ENCODE measurements at places on chromosomes 5 and 9.

GRCh38 chr9:113918697-113919350 lies 42.7 kb downstream of the ZNF618 start:
- DNase-seq = no peak

DNA sequence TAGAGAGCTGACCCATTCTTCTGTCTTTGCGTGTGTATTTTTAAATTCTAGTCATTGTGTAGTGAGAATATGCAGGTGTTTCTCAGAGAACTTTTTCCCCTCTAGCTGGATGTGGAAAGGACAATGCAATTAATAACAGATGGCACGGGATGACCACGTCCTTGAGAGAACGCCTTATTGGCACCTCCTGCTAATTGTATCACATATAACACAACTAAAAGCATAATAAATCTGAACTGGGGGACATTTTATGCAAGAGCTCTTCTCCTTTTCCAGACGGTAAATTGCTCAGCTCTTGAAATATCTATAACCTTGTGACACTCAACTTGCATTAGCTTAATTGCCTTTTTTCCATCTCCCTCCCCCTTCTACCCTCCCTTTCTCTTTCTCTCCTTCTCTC lies 62.9 kb upstream of the IZUMO3 start:
- peak; percentile 65 for DNase-seq

- no peak for DNase-seq
Observed at GRCh38 chr5:138600446-138600845, 25.2 kb upstream of the HSPA9 start.

DNA sequence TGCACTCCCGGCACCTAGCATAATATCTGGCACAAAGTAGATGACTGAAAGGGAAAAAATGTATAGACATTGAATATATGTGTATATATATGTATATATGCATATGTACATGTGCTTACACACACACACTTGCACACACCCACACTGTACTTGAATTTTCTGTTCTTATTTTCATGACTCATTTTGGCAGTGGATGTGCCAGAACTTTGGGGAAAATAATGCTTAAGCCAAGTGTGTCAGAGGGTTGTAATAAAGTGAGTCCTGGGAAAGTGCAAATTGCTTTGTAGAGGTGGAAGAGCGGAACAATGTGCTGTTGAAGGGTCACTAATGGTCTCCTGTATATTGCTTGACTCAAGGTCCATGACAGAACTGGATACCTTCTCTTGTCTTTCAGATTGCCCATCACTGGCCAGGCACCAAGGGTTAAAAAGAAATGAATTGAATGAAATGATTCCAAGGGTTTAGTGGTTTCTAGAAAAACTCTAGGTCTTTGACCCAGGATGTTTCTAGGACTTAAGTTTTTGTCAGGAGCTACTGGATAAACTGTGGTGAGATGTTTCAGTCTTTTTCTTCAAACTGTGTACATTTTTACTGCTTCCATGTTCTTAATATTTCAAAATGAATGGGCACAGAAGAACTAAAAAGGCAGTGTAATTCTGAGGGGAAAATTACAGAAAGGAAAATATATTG lies 129.9 kb upstream of the MOCS2 start:
- DNase-seq = no peak

GRCh38 chr9:132381966-132382541 lies 24.6 kb downstream of the TTF1 start:
- DNase-seq = no peak

- no peak for DNase-seq
Observed at GRCh38 chr9:72037571-72037970, 22.8 kb downstream of the C9orf57 start.

- no peak for DNase-seq
Observed at GRCh38 chr5:143685246-143685815, 126.6 kb upstream of the HMHB1 start.
